Activated T-cell treated with anti-CD3 and anti-CD28 coated beads for 1 hour (primary cell): ENCODE measurements at places on chromosomes 1 and 21.
A peak's percentile ranks its signal among the peaks of the same experiment; 100 is the strongest.

DNA sequence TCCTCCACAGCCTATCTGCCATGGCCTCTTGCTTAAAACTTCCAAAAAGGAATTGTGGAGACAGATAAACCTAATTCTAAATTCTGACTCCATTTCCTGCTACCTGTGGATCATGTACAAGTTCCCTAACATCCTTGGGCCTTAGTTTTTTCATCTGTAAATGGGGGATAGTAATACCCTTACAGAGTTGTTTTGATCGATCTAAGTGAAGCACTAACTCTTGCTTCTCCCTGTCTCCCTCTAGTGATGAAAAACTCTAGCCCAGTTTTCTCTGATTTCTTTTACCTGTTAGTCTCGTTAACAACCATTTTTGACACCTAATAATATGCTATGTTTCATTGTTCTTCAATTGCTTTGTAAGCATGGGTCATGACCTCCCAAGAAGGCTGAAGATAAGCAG lies 65.9 kb downstream of the TM2D1 start:
- DNase-seq = no peak

GRCh38 chr1:151037032-151037431 lies 646 bp downstream of the BNIPL start:
- no peak for DNase-seq

- DNase-seq = no peak
Measured at GRCh38 chr21:32991361-32991760, 34.4 kb upstream of the OLIG2 start.

- no peak for DNase-seq
Measured at GRCh38 chr1:162265983-162266382, 110.7 kb downstream of the SPATA46 start.

DNA sequence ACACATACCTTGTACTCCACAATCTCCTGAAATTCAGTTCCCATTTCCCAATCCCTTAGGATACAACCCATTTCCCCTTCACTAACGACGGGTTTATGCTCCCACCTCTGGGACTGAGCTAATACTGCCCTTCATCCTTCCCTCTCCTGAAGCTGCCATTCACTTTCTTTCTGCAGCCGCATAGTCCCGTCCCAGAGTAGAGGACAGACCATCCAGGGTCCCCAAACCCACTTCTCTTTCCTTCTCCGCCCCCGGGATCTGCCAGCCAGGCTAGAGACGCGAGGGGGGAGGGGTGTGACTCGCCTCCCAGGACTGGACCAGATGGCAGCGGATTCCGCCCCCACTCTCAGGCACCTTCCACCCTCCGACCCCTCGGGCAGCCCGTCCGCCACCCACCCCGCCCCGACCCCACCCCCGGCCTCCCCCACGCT lies 679 bp downstream of the ABL2 start:
- peak; percentile 6 for DNase-seq

GRCh38 chr1:208108646-208109330 lies 135.4 kb downstream of the PLXNA2 start:
- no peak for DNase-seq

DNA sequence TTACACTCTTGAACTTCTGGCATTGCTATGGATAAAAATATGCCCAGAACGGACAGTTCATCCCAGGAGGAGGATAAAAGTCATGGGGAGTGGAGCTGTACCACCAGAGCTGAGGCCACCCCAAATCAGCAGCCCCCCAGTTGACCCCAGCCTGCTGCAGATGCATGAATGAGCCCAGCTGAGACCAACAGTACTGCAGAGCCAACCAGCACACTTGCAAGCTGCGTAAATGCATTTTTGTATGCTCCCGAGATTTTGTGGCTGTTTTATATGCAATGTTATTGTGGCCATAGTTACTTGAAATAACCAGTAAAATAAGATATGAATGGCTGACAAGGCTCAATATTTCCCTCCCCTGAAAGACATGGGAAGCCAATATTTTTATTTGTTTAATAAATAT lies 264.6 kb downstream of the DUSP10 start:
- DNase-seq = no peak

- no peak for DNase-seq
Measured at GRCh38 chr1:175814885-175815284, 71.5 kb upstream of the TNR start.

GRCh38 chr1:104973516-104973915 lies 1223.8 kb downstream of the AMY1C start:
- no peak for DNase-seq

GRCh38 chr1:172460887-172461315 lies 17.0 kb upstream of the PIGC start:
- no peak for DNase-seq

- no peak for DNase-seq
Measured at GRCh38 chr1:158203693-158204457, 23.2 kb downstream of the CD1D start.

GRCh38 chr1:230463760-230464159 lies 37.6 kb upstream of the PGBD5 start:
- DNase-seq = no peak

DNA sequence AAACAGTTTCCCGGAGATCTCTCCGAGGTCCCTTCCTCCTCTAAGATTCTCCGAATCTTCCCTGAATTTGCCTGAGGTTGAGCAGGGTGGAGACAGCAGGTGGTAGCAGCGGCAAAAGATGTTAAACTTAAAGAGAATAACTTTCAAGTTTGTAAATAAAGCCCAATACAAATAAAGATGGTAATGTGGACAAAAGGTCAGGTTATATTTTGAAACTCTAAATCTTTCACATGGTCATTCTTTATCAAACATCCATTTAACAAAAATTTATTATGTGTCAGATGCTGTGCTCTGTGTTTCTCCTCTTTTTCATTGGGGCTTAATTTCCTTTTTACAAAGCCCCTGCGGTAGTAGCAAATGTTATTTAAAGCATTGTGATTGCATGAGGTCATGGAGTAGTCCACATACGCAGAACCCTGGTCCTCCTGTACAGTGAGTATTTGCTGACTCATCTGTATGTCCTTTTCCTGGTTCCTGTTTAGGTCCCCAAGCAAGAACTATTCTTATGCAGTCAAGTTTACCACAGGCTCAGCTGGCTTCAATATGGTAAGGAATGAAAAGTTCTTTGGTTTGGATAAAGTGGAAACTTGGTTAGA lies 119.2 kb downstream of the ITSN1 start:
- DNase-seq = no peak
